Trophoblast cell (in vitro differentiated cells and primary cell): ENCODE measurements at places on chromosomes 7 and 10.

DNA sequence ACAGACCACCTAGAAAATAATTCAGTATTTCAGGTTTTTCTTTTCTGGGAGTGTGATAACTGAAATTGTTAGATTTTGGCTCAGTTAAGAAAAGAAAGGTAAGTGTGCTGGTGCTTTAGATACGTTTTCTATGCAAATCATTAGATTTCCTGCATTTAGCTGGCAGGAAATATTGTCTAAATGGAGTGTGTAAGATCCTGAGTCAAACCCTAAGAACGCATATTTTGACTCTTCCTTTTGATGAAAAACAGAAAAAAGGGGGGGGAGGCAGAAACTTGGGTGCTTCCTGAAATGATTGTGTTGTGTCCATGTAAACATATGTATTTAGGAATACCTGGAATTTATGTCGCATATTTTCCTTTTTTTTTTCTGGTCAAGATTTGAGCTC is 1.2 kb downstream of the GRK5 start:
- H3K4me1 ChIP-seq = peaks cover 11% of the 10 kb centered on the region
- no peak overlapping the region for H3K4me3 ChIP-seq
- no peak overlapping the region for H3K27ac ChIP-seq

GRCh38 chr7:94425546-94425945 is 30.9 kb downstream of the COL1A2 start:
- H3K27me3 ChIP-seq = no peaks in the 10 kb centered on the region
- peaks cover 56% of the 10 kb centered on the region for H3K36me3 ChIP-seq
- no peak for DNase-seq
- no peak overlapping the region for H3K4me3 ChIP-seq

DNA sequence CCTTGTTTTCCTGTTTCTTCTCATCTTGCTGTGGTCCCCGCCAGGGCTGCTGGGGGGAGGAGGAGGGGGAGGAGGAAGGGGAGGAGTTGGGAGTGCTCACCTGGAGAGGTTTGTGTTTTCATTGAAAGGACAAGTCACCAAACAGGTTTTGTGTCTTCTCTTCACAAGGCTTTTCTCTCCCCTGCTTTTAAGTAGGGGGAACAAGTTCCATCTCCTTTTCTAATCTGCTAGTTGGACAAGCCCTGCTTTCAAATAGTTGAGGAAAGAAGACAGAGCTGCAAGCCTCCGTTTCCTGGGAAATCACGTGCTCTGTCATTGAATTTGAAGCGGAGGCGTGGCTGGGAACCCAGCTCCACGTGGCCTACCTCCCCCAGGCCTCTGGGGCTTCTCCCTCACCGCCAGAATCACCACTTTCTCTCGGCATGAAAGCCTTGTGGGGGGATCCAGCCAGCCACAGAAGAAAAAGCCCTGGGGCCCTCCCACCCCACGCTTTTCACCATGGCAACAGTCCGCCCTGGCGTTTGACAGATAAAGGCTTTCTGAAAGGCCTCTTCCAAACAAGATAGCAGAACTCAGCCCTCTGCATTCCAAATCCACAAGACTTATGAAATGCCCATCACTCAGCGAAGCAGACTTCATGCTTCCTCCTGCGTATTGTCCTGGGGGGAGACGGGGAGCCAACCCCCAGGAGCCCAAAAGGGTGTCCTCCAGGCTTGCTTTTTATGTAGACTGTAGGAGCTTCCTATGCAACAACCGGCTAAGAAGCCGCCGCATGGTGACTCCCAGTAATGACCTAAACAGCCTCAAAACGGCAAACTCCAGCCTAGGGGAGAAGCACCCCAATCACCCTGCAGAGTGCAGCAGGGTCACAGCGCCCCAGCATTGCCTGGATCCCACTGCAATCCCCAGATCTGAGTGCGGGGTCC is 51.7 kb downstream of the PROSER2 start:
- peaks cover 39% of the 10 kb centered on the region for H3K4me1 ChIP-seq
- peaks cover 4% of the 10 kb centered on the region for H3K36me3 ChIP-seq
- no peaks in the 10 kb centered on the region for H3K27me3 ChIP-seq
- no peak overlapping the region for H3K4me3 ChIP-seq

DNA sequence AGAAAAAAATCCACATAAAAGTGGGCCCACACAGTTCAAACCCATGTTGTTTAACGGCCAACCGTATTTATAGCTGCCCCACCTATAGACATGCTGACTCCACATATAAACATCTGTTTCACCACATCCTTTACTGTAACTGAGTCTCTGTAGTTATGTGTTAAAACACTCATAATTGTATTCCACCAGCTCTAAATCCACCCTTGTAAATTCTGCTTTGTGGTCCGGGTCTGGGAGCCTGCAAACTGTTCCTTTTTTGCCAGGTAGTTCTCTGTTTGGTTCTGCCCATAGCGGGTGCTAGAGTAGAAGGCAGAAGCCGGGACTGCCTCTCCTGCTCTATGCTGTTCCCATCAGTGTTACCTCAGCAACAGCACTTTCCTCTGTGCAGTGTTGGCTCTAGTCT is 20.2 kb upstream of the FHIP2A start:
- H3K36me3 ChIP-seq = no peaks in the 10 kb centered on the region
- no peaks in the 10 kb centered on the region for H3K27me3 ChIP-seq
- no peak overlapping the region for H3K4me3 ChIP-seq
- no peak overlapping the region for H3K27ac ChIP-seq
- no peak for DNase-seq

DNA sequence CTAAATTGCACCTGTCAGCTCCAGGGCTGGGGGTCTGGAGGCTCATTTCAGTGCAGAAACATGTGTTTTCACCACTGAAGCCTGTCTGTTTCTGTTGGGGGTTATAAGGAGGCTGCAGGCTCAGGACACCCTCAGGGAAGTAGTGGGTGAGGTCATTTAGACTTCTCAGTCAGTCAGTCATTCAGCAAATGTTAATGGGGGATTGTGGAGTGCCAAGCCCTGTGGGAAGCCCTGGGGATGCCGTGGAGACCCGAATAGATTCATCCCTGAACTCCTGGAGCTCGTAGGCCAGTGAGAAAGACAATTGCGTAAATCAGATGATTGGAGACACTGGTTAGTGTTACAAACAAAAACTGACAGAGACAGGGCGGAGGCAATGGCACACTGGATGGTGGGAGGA is 19.2 kb downstream of the LHPP start:
- H3K27ac ChIP-seq = no peak overlapping the region
- no peak overlapping the region for H3K4me3 ChIP-seq
- no peaks in the 10 kb centered on the region for H3K27me3 ChIP-seq
- H3K4me1 ChIP-seq = peaks cover 18% of the 10 kb centered on the region
- DNase-seq = no peak

GRCh38 chr10:114272696-114273095 is 33.6 kb downstream of the VWA2 start:
- peak overlapping the region; percentile 28 for H3K4me3 ChIP-seq
- no peak for DNase-seq
- no peaks in the 10 kb centered on the region for H3K27me3 ChIP-seq
- no peak overlapping the region for H3K27ac ChIP-seq
- peaks cover 9% of the 10 kb centered on the region for H3K4me1 ChIP-seq

GRCh38 chr7:27661811-27662489 is 733 bp downstream of the HIBADH start:
- no peaks in the 10 kb centered on the region for H3K27me3 ChIP-seq
- no peaks in the 10 kb centered on the region for H3K36me3 ChIP-seq
- H3K4me1 ChIP-seq = no peaks in the 10 kb centered on the region
- peak; percentile 17 for DNase-seq
- H3K4me3 ChIP-seq = peak overlapping the region; percentile 98

DNA sequence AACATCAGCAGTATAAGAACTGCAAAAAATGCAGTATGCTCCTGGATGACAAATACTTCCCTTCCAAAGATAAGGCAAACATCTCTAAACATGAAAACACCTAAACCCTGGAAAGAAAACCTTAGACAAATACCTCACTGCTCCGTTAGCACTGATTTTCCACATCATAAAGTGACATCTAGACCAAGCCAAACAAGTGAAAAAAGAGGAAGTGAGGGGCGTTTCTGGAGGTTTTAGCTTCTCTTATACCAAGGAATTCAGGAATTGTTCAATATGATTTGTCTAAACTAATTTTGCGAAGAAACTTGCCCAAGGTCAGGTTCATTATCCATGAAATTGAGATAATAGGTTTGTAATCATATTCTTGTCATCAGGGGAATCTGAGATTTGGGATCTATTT is 279.7 kb downstream of the ADRA2A start:
- H3K36me3 ChIP-seq = no peaks in the 10 kb centered on the region
- H3K4me1 ChIP-seq = no peaks in the 10 kb centered on the region
- no peaks in the 10 kb centered on the region for H3K27me3 ChIP-seq

- DNase-seq = peak; percentile 54
- H3K4me1 ChIP-seq = peaks cover 2% of the 10 kb centered on the region
- H3K27me3 ChIP-seq = no peaks in the 10 kb centered on the region
- no peaks in the 10 kb centered on the region for H3K36me3 ChIP-seq
- H3K27ac ChIP-seq = peak overlapping the region; percentile 94
These were observed 202.2 kb downstream of the AUTS2 start for GRCh38 chr7:69800495-69800894.

DNA sequence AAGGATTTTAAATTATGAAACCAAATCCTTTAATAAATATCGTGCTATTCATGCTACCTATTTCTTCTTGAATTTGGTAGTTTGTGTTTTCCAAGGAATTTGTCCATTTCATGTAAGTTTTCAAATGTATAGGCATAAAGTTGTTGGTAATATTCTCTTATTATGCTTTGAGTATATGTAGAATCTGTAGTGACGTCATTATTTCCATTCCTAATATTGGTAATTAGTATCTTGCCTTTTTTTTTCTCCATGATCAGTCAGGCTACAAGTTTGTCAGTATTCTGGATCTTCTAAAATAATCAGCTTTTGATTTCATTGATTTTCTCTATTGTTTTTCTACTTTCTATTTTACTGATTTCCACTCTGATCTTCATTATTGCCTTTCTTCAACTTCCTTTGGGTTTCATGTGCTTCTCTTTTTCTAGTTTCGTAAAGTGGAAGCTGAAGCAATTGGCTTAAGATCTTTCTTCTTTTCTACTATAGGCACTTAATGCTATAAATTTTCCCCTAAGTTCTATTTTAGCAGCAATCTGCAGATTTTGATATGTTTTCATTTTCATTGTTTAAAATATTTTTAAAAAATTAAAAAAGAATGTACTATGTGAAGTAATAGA is 156.5 kb upstream of the HDAC9 start:
- H3K4me3 ChIP-seq = no peak overlapping the region
- no peaks in the 10 kb centered on the region for H3K27me3 ChIP-seq
- DNase-seq = no peak
- H3K4me1 ChIP-seq = no peaks in the 10 kb centered on the region
- no peak overlapping the region for H3K27ac ChIP-seq
- H3K36me3 ChIP-seq = no peaks in the 10 kb centered on the region

- no peaks in the 10 kb centered on the region for H3K4me1 ChIP-seq
- H3K27me3 ChIP-seq = no peaks in the 10 kb centered on the region
- H3K27ac ChIP-seq = no peak overlapping the region
These were observed 239.7 kb upstream of the SEMA3D start for GRCh38 chr7:85426487-85426960.

- peak overlapping the region; percentile 97 for H3K4me3 ChIP-seq
- peaks cover 20% of the 10 kb centered on the region for H3K4me1 ChIP-seq
- H3K36me3 ChIP-seq = peaks cover 3% of the 10 kb centered on the region
- no peaks in the 10 kb centered on the region for H3K27me3 ChIP-seq
- DNase-seq = no peak
- peak overlapping the region; percentile 38 for H3K27ac ChIP-seq
These were observed 1.3 kb downstream of the AFAP1L2 start for GRCh38 chr10:114402871-114403540.

GRCh38 chr10:71770255-71770654 is 3.1 kb downstream of the VSIR start:
- peak; percentile 73 for DNase-seq
- peaks cover 3% of the 10 kb centered on the region for H3K27me3 ChIP-seq
- H3K27ac ChIP-seq = no peak overlapping the region
- H3K4me1 ChIP-seq = peaks cover 34% of the 10 kb centered on the region
- no peaks in the 10 kb centered on the region for H3K36me3 ChIP-seq
- H3K4me3 ChIP-seq = no peak overlapping the region

- no peak overlapping the region for H3K27ac ChIP-seq
- no peaks in the 10 kb centered on the region for H3K36me3 ChIP-seq
- no peaks in the 10 kb centered on the region for H3K27me3 ChIP-seq
- peaks cover 17% of the 10 kb centered on the region for H3K4me1 ChIP-seq
- H3K4me3 ChIP-seq = no peak overlapping the region
These were observed 5.4 kb downstream of the WDR86 start for GRCh38 chr7:151404216-151405011.

GRCh38 chr7:134740376-134740775 is 39.1 kb upstream of the CALD1 start:
- peaks cover 13% of the 10 kb centered on the region for H3K4me1 ChIP-seq
- H3K36me3 ChIP-seq = no peaks in the 10 kb centered on the region
- no peak overlapping the region for H3K27ac ChIP-seq

GRCh38 chr7:132249256-132249971 is 326.9 kb downstream of the PLXNA4 start:
- H3K27ac ChIP-seq = no peak overlapping the region
- H3K36me3 ChIP-seq = no peaks in the 10 kb centered on the region
- DNase-seq = peak; percentile 22

DNA sequence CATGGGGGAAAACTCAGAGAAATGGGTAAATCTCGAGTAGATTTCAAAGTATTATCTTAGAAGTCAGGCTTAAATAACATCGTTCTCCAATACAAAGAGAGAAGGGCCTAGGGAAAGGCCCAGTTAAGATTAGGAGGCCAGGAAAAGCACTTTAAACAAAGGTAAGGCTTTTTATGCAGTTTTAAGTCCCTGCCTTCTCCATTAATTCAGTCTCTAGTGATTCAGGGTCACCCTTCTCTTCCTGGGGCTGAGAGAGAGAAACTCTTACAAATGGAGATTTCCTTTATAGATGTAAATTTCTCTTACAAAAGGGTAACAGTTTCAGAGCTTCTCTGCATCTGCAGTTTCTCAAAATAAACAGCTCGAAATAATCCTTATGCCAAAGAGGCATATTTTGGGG is 179.3 kb downstream of the HECW1 start:
- H3K4me1 ChIP-seq = no peaks in the 10 kb centered on the region
- H3K27ac ChIP-seq = no peak overlapping the region
- H3K36me3 ChIP-seq = no peaks in the 10 kb centered on the region
- H3K27me3 ChIP-seq = no peaks in the 10 kb centered on the region

DNA sequence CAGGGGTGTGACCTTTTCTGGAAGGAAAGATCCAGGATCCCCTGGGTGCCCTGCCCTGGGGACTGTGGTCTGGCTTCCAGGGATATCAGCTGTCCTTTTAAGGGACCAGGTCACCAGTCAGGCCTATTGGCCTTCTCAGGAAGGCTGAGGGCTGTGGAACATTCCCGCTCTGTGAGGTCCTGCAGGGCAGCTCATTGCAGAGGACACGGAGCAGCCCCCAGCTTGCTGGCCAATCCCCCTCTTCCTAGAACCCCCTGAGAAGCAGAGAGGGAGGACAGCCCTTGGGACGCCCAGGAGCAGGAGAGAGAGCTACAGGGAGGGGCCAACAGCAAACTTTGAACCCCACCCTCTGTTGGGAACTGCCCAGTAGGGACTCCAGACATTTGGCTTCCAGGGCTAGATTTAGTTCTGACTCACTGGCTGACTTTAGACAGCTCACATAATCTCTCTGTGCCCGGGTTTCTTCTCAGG is 67.9 kb upstream of the COL13A1 start:
- no peaks in the 10 kb centered on the region for H3K36me3 ChIP-seq
- no peaks in the 10 kb centered on the region for H3K4me1 ChIP-seq
- no peak overlapping the region for H3K4me3 ChIP-seq
- DNase-seq = no peak
- no peaks in the 10 kb centered on the region for H3K27me3 ChIP-seq

GRCh38 chr10:50432211-50433009 is 181.1 kb upstream of the ASAH2 start:
- no peaks in the 10 kb centered on the region for H3K4me1 ChIP-seq
- H3K36me3 ChIP-seq = no peaks in the 10 kb centered on the region
- no peaks in the 10 kb centered on the region for H3K27me3 ChIP-seq
- H3K4me3 ChIP-seq = no peak overlapping the region
- H3K27ac ChIP-seq = no peak overlapping the region
